ENCODE measurements at places on chromosomes 3 and 15. TPM values are rescaled to one million over a fixed set of nuclear protein-coding genes. Genes with fewer than 3 reads are reported as not detected.

DNA sequence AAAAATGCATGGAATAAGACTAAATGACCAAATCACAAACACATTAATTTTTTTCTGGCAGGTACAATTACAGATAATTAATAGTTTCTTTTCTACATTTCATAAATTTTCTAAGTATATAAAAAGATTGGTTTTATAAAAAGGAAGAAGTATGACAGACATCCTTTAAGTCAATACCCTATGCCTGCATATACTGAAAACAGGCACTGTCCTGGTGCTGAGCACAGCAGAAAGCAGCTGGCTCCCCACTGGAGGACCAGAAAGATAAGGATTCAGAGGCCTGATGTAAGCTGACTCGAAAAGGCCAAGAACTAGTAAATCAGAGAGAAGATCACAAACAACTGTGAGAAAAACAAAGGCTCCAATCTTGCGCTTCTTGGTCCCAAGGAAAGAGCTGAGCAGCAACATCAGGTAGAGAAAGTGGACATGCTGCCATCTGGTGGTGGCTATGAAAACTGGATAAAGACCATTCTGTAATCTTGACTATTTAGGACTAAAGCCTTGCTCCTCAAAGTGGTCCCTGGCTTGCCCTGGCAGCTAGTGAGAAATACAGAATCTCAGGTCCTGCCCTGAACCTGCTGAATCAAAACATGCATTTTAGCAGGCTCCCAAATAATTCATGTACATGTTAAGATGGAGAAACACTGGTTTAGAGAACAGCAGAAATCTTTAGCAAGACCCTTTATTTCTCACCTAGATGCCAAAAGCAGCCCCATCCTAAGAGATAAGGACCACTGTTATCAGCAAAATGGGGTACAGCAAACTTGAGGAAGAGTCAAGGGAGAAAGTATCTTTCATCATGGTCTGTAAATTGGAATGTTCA is 76.0 kb downstream of the TRANK1 start:
- H3K4me1 ChIP-seq = no peaks in the 10 kb centered on the region
- DNase-seq = peak; percentile 37
- no peaks in the 10 kb centered on the region for H3K27me3 ChIP-seq

- H3K4me1 ChIP-seq = no peaks in the 10 kb centered on the region
- no peaks in the 10 kb centered on the region for H3K27me3 ChIP-seq
- no peak overlapping the region for H3K27ac ChIP-seq
- no peak overlapping the region for H3K4me3 ChIP-seq
- H3K36me3 ChIP-seq = no peaks in the 10 kb centered on the region
These were observed 791.3 kb upstream of the LMCD1 start for GRCh38 chr3:7710284-7710683.

DNA sequence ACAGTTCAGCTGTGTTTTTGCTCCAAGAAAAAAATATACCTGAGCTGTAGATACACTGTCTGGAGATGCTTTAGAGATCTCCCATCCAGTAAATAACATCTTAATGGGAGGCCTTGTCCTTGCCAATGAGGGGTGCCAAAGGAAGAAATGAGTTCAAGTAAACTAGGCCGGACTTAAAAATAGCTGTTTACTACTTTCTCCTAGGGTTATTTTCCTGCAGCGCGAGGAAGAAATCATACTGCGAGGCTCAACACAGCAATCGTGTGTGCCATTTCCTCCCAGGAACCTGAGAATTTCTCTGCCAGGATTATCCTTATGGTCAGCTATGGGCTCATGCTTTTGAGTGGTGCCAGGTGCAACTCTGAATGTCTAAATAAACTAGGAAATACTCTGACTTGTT is 71.9 kb downstream of the CMTM8 start:
- no peaks in the 10 kb centered on the region for H3K4me1 ChIP-seq
- no peaks in the 10 kb centered on the region for H3K36me3 ChIP-seq
- no peak for DNase-seq
- H3K4me3 ChIP-seq = no peak overlapping the region
- H3K27me3 ChIP-seq = no peaks in the 10 kb centered on the region

EXD1 gene
- not detected for total RNA-seq

CAMK2N2 gene
- total RNA-seq = not detected
